ENCODE measurements at places on chromosomes 5 and 9.

GRCh38 chr9:37944671-37945481, 40.9 kb upstream of the SLC25A51 start:
- peaks cover 81% of the 10 kb centered on the region for H3K4me1 ChIP-seq
- DNase-seq = no peak
- H3K27ac ChIP-seq = peak overlapping the region; percentile 100
- H3K4me3 ChIP-seq = no peak overlapping the region

- DNase-seq = no peak
- no peak overlapping the region for H3K4me3 ChIP-seq
- H3K36me3 ChIP-seq = no peaks in the 10 kb centered on the region
- H3K27ac ChIP-seq = no peak overlapping the region
- H3K4me1 ChIP-seq = no peaks in the 10 kb centered on the region
Observed at GRCh38 chr5:169742771-169743296, 105.8 kb downstream of the DOCK2 start.

GRCh38 chr5:65026816-65027548, 258.3 kb downstream of the CWC27 start:
- H3K4me1 ChIP-seq = peaks cover 3% of the 10 kb centered on the region
- H3K4me3 ChIP-seq = no peak overlapping the region
- no peak for DNase-seq
- no peaks in the 10 kb centered on the region for H3K36me3 ChIP-seq
- no peaks in the 10 kb centered on the region for H3K27me3 ChIP-seq
- H3K27ac ChIP-seq = no peak overlapping the region

GRCh38 chr9:109872901-109873300, 92.9 kb downstream of the PALM2AKAP2 start:
- no peaks in the 10 kb centered on the region for H3K27me3 ChIP-seq
- H3K36me3 ChIP-seq = no peaks in the 10 kb centered on the region
- H3K27ac ChIP-seq = peak overlapping the region; percentile 28
- H3K4me1 ChIP-seq = peaks cover 9% of the 10 kb centered on the region

DNA sequence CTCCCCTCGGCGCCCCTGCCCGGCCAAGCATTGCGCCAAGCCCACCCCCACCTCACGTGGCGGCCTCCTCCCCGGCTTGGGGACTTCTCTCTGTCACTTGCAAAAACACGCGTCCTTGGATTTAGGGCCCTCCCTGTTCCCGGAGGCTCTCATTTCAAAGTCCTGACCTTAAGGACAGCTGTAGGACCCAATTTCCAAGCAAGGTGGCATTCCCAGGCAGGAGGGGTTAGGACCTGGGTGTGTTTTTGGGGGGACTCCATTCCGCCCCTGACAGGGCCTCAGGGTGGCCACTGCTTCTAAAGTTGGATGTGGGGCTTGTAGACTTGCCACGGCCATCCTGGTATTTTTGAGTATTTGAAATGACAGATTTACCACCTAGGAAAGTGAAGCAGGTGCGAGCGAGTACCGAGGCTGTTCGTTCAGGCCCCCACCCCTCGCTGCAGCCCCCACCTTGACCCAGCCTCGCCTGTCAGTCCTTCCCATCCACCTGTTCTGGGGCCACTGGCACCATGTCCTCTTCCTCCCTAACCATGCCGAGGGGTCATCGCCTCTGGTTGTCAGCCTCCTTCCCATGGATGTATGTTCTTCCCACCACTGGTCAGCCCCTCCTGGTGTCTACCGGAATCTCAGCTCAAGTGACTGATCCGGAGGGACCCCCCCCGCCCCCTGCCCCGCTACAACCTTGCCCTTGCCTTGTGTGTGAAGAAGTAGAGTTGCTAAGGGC, 52.4 kb downstream of the MRPL36 start:
- no peak overlapping the region for H3K4me3 ChIP-seq
- peaks cover 4% of the 10 kb centered on the region for H3K4me1 ChIP-seq
- H3K27ac ChIP-seq = no peak overlapping the region
- no peak for DNase-seq
- H3K36me3 ChIP-seq = peaks cover 2% of the 10 kb centered on the region
- peaks cover 24% of the 10 kb centered on the region for H3K27me3 ChIP-seq

GRCh38 chr9:93198117-93198837, 14.3 kb downstream of the WNK2 start:
- H3K4me1 ChIP-seq = peaks cover 18% of the 10 kb centered on the region
- H3K4me3 ChIP-seq = no peak overlapping the region
- H3K27me3 ChIP-seq = peaks cover 3% of the 10 kb centered on the region
- no peak overlapping the region for H3K27ac ChIP-seq
- no peaks in the 10 kb centered on the region for H3K36me3 ChIP-seq

DNA sequence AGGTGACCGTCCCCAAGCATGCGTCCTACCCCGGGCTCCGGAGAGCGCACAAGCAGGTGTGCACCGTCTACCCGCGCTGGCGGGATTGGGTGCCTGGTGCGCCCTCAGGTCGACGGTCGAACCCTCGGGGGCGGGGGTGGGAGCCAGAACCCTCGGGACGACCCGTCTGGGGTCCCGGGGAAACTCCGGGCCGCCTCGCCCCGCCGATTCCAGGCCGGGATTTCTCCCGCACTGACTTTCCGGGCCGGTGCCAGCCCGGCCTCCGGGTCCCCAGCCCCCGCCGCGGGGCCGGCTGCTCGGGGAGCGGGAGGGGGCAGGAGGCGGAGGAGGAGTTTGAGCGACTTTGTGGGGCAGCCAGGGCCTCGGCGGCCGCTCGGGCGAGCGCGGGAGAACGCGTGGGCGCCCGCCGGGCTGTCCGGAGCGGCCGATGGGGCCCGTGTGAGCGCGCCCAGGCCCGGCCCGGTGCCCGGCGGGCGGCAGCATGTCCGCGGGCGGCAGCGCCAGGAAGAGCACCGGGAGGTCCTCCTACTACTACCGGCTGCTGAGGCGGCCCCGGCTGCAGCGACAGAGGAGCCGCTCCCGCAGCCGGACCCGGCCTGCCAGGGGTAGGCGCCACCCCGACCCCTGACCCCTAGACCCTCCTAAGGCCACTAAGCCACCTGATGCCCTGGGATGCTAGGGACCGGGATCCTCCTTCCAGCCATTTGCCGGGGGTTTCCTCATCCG, at the start of gene DAB2IP:
TSS of gene DAB2IP (plus strand) at position 340 of the 726 bp plus-strand sequence. CDS start at position 482, 142 bp downstream.
- peaks cover 2% of the 10 kb centered on the region for H3K36me3 ChIP-seq
- H3K27ac ChIP-seq = peak within 1 kb of the TSS; percentile 92
- H3K4me3 ChIP-seq = peak within 1 kb of the TSS; percentile 86
- DNase-seq = peak; percentile 66
- peaks cover 44% of the 10 kb centered on the region for H3K4me1 ChIP-seq

DNA sequence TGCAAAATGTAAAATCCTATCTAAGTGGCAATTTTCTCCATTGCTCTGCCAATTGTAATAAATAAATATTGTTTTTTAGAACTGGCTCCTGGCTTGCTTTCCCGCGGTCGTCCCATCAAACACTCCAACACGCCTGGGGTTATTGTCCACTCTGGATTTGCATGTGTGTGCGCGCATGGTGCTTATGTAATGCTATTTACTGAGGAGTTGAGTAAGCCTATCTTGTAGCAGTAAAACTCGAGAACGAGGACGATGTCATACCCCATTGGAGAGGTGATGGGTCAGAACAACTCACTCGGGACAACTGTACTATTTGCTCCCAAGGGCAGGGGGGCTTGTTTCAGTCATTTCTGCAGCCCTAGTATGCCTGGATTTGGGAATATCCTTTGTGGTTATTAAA, 220.9 kb downstream of the PAX5 start:
- H3K27me3 ChIP-seq = peaks cover 79% of the 10 kb centered on the region
- no peaks in the 10 kb centered on the region for H3K36me3 ChIP-seq
- peaks cover 3% of the 10 kb centered on the region for H3K4me1 ChIP-seq
- DNase-seq = no peak

DNA sequence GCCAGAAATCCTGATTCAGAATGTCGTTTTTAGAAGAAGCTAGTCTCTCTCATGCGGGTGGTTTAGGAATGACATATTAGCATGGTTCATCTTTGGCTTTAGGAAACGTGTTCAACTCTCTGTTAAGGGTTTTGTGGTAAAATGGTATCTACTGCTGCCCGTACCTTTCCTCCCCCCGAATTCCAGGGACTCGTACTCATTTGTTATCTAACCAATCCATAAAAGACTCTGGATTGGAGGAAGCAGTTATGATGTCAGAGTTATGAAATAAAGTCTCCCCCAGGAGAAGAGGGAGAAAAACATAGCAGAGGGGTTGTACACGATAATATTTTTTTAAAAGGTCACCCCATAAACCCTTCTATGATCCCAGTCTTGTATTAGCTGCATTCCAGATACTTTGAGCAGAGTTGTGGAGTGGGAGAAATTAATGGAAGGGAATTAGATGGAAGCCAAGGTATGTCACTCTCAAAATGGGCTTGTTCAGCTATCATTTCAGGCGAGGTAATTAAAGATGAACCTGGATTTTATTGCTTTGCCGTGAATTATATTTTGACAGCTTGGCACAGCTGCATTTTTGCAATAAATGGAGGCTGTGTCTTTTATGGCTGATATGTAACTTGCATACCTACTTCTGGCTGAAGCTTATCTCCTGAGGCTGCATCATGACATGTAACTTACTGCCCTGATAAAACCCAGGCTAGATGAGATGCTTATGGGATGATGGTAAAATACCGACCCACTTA, 31.3 kb downstream of the RAI14 start:
- DNase-seq = no peak
- peaks cover 13% of the 10 kb centered on the region for H3K36me3 ChIP-seq
- H3K27me3 ChIP-seq = no peaks in the 10 kb centered on the region
- peak overlapping the region; percentile 95 for H3K27ac ChIP-seq
- H3K4me1 ChIP-seq = peaks cover 74% of the 10 kb centered on the region
- H3K4me3 ChIP-seq = no peak overlapping the region

- no peaks in the 10 kb centered on the region for H3K27me3 ChIP-seq
- H3K36me3 ChIP-seq = peaks cover 2% of the 10 kb centered on the region
Observed at GRCh38 chr5:172074896-172075295, 68.5 kb upstream of the FBXW11 start.

Measured in mesothelial cell of epicardium (in vitro differentiated cells).